ENCODE measurements at places on chromosomes 11 and 22.

DNA sequence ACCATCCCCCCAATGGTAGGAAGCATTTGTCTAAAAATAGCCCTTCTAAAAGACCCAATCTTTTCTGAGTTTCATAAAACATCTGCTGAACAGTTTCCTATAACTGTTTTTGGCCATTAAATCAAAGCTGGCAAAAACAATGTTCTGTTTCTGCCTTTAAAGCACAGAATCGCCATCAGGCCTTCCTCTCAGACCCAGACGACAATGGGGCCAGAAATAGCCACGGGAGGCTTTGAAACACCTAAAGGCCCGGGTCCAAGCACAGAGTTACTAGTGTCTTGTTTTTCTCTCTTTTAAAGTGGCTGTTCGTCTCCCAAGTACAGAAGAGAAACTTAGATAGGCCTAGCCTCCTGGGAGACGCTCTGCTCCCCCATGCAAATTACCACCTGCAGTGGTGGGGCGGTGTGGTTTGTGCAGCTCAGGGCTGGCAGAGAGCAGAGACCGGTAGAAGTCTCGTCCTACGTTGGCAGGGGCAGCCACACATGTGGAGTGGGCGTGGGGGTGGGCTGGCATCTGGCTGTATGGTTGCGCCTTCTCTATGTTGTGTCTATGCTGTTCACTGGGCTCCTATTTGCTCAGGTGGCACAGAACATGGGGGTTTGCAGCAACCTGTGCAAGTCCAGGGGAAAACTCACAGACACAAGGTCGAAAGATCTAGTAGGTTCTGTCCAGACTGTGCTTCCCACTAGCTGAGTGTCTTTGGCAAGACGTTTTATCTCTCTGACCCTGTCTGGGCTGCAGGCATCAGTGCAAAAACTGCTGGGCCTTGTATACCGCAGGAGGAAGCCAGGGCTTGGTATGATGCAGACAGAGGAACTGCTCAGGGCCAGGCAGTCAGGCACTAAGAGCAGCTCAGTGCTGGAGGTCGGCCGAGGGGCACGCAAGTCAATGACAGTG, 23.6 kb upstream of the ETS1 start:
- no peak for DNase-seq

- DNase-seq: no peak
Observed at GRCh38 chr11:113818426-113818825, 38.8 kb downstream of the CLDN25 start.

GRCh38 chr11:66322732-66323427, 6.0 kb upstream of the CD248 start:
- no peak for DNase-seq

GRCh38 chr11:4183410-4184057, 88.9 kb downstream of the RRM1 start:
- no peak for DNase-seq

DNA sequence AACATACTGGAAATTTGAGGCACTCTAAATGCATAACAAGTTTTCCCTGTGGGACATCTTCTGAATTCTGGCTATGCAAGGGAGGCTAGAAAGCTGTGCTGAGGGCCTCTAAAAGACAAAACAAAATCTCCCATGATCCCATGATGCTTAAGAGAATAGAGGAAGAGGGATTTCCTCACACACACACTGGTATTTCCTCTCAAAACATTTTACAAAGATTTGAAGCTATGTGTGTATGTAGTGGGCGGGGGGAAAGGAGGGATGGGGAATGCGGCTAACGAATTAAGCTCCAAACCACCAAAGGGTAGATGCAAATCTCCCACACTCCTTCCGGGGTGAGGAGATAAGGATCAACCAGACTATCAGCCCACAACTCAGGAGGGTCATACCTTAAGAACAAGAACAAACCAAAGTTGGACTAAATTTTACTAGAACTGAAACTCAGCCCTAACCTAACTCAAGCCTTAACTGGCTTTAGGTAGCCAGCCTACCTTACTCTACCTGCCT, 6.0 kb downstream of the OR2AT4 start:
- no peak for DNase-seq

Measured in right renal pelvis (tissue), 4 donors.